ENCODE measurements at places on chromosomes 1 and 21.
A peak's percentile ranks its signal among the peaks of the same experiment; 100 is the strongest.

DNA sequence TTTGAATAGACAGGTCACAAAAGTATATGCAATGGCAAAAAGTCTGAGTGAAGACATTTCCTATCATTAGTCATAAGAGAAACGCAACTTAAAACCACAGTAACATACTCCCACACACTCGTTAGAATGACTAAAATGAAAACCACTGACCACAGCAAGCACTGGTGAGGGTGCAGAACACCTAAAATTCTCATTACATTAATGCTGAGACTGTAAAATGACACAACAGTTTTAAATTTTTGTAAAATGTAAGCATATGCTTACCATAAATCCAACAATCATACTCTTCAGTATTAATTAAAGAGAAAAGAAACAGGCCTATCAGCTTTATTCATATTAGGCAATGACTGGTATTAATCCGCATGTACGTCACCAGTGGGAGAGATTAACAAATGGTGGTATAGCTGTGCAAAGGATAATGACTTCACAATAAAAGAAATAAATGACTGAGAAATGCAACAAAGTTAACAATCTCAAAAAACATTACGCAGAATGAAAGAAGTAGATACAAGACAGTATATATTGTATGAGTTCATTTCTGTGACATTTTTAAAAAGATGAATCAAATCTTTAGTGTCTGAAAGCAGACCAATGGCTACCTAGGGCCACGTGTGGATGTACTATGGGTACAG, 253.5 kb downstream of the AKT3 start:
- H3K4me1 ChIP-seq: peaks cover 36% of the 10 kb centered on the region
- H3K27me3 ChIP-seq: no peaks in the 10 kb centered on the region

GRCh38 chr1:41791667-41792484, 126.8 kb downstream of the HIVEP3 start:
- H3K4me1 ChIP-seq: peaks cover 57% of the 10 kb centered on the region
- H3K27me3 ChIP-seq: no peaks in the 10 kb centered on the region
- DNase-seq: peak; percentile 63
- H3K4me3 ChIP-seq: peak overlapping the region; percentile 53

DNA sequence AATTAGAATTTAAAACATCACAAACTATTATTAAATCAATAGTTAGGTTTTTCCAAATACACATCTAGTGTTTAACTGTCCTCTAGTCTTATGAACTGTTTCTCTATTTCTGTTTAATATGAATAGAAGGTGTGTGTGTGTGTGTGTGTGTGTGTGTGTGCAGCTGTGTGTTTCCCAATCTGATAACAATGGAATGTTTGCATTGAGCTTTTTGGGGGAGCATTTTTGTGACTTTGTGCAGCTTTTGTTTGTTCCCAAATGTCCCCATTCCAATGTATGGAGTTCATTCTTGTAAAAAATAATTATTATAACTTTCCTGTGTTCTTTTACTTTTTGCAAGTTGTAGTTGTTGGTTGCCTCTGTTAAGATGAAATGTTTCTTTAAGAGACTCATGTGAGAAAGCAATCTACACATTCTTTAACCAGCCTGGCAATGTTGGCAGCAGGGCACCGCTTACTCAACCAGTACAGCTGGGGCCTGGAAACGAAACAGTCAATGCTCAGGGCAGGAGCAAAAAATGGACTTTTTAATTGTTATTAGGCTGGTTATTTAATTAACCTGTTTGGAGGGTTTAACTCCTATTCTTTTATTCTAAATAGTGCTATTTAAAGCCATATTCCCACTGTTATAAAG, 354.3 kb downstream of the SRGAP2C start:
- no peak overlapping the region for H3K27ac ChIP-seq
- H3K27me3 ChIP-seq: no peaks in the 10 kb centered on the region
- H3K4me3 ChIP-seq: no peak overlapping the region
- DNase-seq: no peak
- H3K36me3 ChIP-seq: peaks cover 10% of the 10 kb centered on the region

DNA sequence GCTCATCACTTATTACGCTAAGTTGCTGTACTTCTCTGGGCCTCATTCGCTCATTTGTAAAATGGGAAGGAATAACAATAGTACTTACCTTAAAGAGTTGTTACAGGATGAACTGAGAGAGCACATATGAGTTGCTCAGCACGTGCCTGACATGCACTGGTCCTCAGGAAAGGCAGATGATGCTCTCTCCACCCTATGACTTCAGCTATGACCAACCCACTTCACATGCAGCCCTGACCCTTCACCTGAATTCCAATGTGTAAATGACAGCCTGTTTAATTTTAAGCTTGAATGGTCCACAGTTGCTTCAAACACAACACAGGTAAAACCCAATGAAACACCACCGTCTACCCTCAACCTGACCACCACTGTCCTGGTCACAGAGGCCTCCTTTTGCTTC, 32.9 kb downstream of the GADD45A start:
- no peaks in the 10 kb centered on the region for H3K4me1 ChIP-seq
- no peak overlapping the region for H3K27ac ChIP-seq
- no peak overlapping the region for H3K4me3 ChIP-seq
- no peaks in the 10 kb centered on the region for H3K36me3 ChIP-seq
- H3K27me3 ChIP-seq: no peaks in the 10 kb centered on the region

- no peak overlapping the region for H3K4me3 ChIP-seq
- H3K27me3 ChIP-seq: no peaks in the 10 kb centered on the region
- H3K36me3 ChIP-seq: no peaks in the 10 kb centered on the region
- no peak for DNase-seq
- no peak overlapping the region for H3K27ac ChIP-seq
- no peaks in the 10 kb centered on the region for H3K4me1 ChIP-seq
Observed at GRCh38 chr21:27060190-27060589, 93.3 kb upstream of the ADAMTS5 start.

GRCh38 chr1:27940297-27940696, 5.5 kb downstream of the SMPDL3B start:
- peaks cover 7% of the 10 kb centered on the region for H3K27me3 ChIP-seq
- peak overlapping the region; percentile 28 for H3K27ac ChIP-seq
- peaks cover 56% of the 10 kb centered on the region for H3K4me1 ChIP-seq
- H3K4me3 ChIP-seq: no peak overlapping the region

GRCh38 chr1:37515185-37516034, 844 bp upstream of the MEAF6 start:
- no peak for DNase-seq
- H3K36me3 ChIP-seq: peaks cover 18% of the 10 kb centered on the region
- no peaks in the 10 kb centered on the region for H3K27me3 ChIP-seq
- H3K27ac ChIP-seq: peak overlapping the region; percentile 83
- peak overlapping the region; percentile 89 for H3K4me3 ChIP-seq

GRCh38 chr1:209767706-209768105, 11.9 kb downstream of the TRAF3IP3 start:
- H3K4me1 ChIP-seq: peaks cover 48% of the 10 kb centered on the region
- DNase-seq: no peak
- H3K27ac ChIP-seq: no peak overlapping the region
- H3K27me3 ChIP-seq: no peaks in the 10 kb centered on the region
- no peak overlapping the region for H3K4me3 ChIP-seq
- H3K36me3 ChIP-seq: peaks cover 26% of the 10 kb centered on the region

DNA sequence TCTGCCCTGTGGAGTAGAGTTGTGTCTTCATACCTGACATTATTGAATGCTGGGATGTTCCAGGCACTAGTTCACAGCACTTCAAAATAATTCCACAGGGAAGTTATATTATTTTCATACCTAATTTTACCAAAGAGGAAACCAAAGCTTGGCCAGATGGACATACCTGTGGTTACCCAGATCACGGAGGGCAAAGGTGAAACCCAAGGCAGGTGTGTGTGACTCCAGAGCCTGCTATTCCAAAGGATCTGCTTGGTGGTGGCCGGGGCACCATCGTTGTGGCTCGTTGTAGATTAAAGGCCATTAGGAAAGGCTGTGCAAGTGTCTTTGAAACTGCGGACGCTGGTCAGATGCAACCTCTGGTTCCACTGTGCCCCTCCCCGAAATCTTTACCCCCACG, 108.6 kb downstream of the ZBTB18 start:
- H3K4me3 ChIP-seq: no peak overlapping the region
- H3K36me3 ChIP-seq: no peaks in the 10 kb centered on the region
- no peaks in the 10 kb centered on the region for H3K4me1 ChIP-seq
- H3K27me3 ChIP-seq: no peaks in the 10 kb centered on the region
- DNase-seq: no peak

DNA sequence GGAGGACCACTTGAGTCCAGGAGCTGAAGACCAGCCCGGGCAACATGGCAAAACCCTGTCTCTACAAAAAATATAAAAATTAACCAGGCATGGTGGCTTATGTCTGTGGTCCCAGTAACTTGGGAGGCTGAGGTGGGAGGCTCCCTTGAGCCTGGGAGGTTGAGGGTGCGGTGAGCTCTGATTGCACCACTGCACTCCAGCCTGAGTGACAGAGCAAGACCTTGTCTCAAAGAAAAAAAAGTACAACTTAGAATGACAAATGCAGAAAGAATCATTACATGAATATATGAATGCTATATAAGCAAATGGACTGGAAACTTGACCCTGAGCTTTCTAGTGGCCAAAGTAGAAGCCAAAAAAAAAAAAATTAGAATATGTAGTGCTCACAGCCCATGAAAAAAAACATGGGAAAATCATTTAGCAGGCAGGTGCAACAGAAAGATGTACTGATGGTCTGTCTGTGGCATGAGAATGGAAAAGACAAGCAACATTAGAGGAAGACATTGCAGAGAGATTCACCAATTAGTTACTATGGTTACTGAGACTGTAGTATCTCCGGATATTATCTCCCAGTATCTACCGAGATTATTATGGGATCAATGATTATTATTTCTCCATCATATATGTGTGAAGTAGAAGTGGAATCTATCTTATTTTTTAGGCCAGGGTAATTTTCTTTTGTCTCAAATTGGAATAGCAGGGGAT, 19.2 kb downstream of the ELAPOR1 start:
- H3K36me3 ChIP-seq: no peaks in the 10 kb centered on the region
- peaks cover 6% of the 10 kb centered on the region for H3K4me1 ChIP-seq
- H3K4me3 ChIP-seq: no peak overlapping the region
- no peak for DNase-seq
- no peaks in the 10 kb centered on the region for H3K27me3 ChIP-seq
- no peak overlapping the region for H3K27ac ChIP-seq

GRCh38 chr21:45080232-45080631, 5.9 kb downstream of the ADARB1 start:
- no peak for DNase-seq
- H3K27me3 ChIP-seq: no peaks in the 10 kb centered on the region
- peak overlapping the region; percentile 95 for H3K27ac ChIP-seq
- H3K36me3 ChIP-seq: peaks cover 30% of the 10 kb centered on the region
- peaks cover 97% of the 10 kb centered on the region for H3K4me1 ChIP-seq

- H3K4me1 ChIP-seq: no peaks in the 10 kb centered on the region
- H3K27ac ChIP-seq: no peak overlapping the region
- H3K4me3 ChIP-seq: no peak overlapping the region
- peaks cover 5% of the 10 kb centered on the region for H3K27me3 ChIP-seq
- no peak for DNase-seq
Observed at GRCh38 chr1:175537571-175537970, 205.8 kb downstream of the TNR start.

- no peaks in the 10 kb centered on the region for H3K4me1 ChIP-seq
- peaks cover 2% of the 10 kb centered on the region for H3K27me3 ChIP-seq
- DNase-seq: no peak
- H3K36me3 ChIP-seq: no peaks in the 10 kb centered on the region
- no peak overlapping the region for H3K27ac ChIP-seq
Observed at GRCh38 chr21:43317959-43318358, 109.0 kb downstream of the SIK1 start.

DNA sequence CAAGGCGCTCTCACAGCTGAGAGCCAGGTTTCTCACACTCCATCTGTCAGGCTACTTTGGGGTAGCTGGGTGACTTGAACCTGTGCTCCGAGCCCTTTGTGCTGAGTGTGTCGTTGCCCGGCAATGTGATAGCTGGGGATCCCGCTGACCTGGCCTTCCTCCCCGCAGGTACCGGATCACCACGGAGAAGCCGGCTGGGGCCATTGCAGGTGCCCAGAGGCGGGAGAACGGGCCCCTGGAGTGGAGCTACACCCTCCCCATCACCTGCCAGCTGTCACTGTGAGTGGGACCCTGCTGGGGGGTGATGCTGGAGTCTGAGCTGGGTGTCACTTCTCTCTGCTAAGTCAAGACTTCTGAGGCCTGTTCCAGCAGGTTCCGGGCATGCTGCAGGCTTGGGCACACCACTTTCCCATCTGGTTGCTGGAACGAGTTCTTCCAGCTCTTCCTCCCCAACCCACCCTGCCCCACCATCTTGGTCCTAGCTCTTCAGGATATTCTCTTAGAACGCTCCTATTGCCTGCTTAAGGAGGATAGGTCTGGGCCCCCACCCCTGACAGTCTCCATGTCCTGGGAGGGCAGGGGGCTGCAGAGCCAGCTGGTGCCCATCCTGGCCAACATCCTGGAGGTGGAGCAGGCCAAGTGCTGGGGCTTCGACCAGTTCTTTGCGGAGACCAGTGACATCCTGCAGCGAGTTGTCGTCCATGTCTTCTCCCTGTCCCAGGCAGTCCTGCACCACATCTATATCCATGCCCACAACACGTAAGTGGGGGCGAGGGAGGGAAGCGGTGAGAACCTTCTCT, 7.5 kb downstream of the IKBKE start:
- no peaks in the 10 kb centered on the region for H3K27me3 ChIP-seq
- no peak overlapping the region for H3K4me3 ChIP-seq
- H3K36me3 ChIP-seq: peaks cover 84% of the 10 kb centered on the region

GRCh38 chr1:218348628-218349071, 3.5 kb downstream of the TGFB2 start:
- DNase-seq: no peak
- H3K27ac ChIP-seq: no peak overlapping the region
- no peaks in the 10 kb centered on the region for H3K36me3 ChIP-seq
- peaks cover 54% of the 10 kb centered on the region for H3K27me3 ChIP-seq

DNA sequence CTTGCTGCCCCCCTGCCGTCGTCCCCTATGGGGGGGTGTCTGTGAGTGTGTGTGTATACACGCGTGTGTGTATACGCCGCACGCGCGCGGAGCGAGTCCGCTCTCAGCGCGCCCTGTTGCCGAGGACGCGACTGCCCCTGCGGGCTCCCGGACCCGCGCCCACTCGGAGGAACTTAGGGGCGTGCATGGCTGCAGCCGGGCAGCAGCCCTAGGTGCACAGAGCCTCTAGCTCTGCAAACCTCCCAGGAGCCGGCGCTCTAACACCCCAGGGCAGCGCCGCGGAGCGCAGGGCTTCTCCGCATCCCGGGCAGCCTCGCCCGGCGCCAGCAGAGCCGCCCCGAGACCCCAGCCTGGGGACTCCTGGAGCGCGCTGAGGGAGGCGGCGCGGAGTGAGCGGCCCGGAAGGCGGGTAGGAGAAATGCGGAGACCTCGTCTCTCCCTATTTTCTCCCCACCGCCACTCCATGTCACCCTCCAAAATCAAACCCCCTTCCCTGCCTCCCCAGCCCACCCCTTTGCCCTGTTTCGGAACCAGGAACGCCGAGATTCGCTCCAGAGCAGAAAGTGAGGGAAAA, 574 bp downstream of the ITPKB start:
- peaks cover 45% of the 10 kb centered on the region for H3K4me1 ChIP-seq
- H3K27ac ChIP-seq: peak overlapping the region; percentile 92
- peak; percentile 53 for DNase-seq

DNA sequence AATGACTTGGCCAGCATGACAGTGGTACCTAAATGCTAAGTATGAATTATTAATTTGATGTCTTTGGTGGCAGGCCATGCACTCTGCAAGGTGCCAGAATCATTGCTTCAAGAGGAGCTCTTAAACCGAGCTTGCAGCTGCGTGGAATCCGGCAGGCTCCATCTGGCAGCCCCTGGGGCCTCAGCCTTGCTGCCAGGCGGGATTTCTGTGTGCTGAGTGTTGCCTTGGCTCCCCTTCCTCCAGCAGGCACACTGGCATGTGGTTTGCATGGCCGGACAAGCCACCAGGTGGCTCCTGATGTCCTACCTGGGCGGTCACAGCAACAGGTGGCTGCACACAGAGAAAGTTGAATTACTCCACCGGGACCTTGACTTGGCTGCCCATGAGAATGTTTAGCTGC, 155.4 kb downstream of the URB2 start:
- no peaks in the 10 kb centered on the region for H3K36me3 ChIP-seq
- H3K4me3 ChIP-seq: no peak overlapping the region
- H3K27ac ChIP-seq: no peak overlapping the region
- peaks cover 12% of the 10 kb centered on the region for H3K27me3 ChIP-seq
